ENCODE measurements at places on chromosomes 2 and 18. TPM values are rescaled to one million over a fixed set of nuclear protein-coding genes. Genes with fewer than 3 reads are reported as not detected.

The SOWAHC gene
- total RNA-seq: 10.4 TPM

The ATOH8 gene
- total RNA-seq: 6.9 TPM

The NYAP2 gene
- 0.36 TPM for total RNA-seq

The GKN1 gene
- not detected for total RNA-seq

The NTSR2 gene
- total RNA-seq: not detected

GRCh38 chr2:225326969-225327368, 72.5 kb upstream of the NYAP2 start:
- DNase-seq: no peak
- H3K27ac ChIP-seq: no peak overlapping the region
- no peaks in the 10 kb centered on the region for H3K27me3 ChIP-seq
- H3K4me1 ChIP-seq: no peaks in the 10 kb centered on the region
- H3K4me3 ChIP-seq: no peak overlapping the region
- H3K36me3 ChIP-seq: no peaks in the 10 kb centered on the region

DNA sequence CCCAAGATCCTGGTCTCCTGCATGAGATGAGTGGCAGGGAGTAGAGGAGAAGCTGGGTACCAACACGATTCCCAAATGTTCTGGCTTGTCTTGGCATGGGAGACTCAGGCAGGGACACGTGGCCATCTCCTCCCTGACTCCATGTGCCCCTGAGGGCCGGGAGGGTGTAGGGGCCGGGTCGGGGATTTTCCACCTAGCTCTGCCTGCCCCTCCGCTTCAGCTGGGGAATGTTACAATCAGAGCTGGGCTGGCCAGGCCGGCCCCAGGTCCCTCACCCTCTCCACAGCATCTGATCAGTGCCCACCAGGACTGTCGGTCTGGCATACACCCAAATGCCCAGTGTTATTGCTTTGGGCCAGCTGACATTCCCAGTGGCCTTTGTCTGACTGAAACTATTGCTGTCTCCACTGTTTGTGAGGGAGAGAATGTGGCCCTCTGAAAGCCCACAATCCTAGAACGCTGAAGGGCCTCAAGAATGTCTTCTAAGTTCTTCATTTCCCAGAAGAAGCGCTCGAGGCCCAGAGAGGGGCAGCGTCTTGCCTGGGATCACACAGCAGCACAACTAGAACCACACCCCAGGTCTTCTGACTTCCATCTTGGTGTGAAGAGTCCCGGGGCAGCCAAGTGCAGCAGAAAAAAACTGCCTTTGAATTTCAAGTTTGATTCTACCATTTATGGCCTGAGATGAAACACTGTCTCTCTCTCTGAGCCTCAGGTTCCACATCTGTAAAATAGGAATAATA, 23.2 kb downstream of the KCNK3 start:
- no peak for DNase-seq
- H3K27me3 ChIP-seq: no peaks in the 10 kb centered on the region
- H3K4me1 ChIP-seq: peaks cover 7% of the 10 kb centered on the region
- H3K27ac ChIP-seq: no peak overlapping the region

The UGT1A10 gene
- total RNA-seq: not detected

DNA sequence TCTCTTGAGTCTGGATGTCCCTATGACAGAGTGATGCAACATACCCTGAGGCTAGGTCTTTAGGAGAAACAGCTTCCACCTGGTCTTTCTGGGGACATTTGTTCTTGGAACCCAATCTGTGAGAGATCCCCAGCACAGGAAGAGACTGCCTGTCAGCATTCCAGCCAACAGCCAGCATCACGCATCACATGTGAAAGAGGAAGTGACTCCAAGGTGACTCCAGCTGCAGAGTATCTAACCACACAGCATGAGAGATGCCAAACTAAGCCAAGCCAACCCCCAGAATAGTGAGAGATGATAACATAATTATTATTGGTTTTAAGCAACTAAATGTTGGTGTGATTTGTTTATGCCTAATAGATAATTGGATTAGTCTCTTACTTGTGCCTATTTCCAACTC, 35.7 kb downstream of the C18orf63 start:
- H3K27me3 ChIP-seq: peaks cover 30% of the 10 kb centered on the region
- no peak for DNase-seq
- H3K4me1 ChIP-seq: no peaks in the 10 kb centered on the region
- H3K36me3 ChIP-seq: no peaks in the 10 kb centered on the region
- no peak overlapping the region for H3K27ac ChIP-seq

- H3K4me3 ChIP-seq: no peak overlapping the region
- peaks cover 25% of the 10 kb centered on the region for H3K4me1 ChIP-seq
- H3K27ac ChIP-seq: no peak overlapping the region
- DNase-seq: no peak
- H3K36me3 ChIP-seq: no peaks in the 10 kb centered on the region
These were observed 32.1 kb upstream of the MAL start for GRCh38 chr2:94993176-94994062.

All from neural crest cell (in vitro differentiated cells).